ENCODE measurements at places on chromosomes 2 and 18. TPM values are rescaled to one million over a fixed set of nuclear protein-coding genes. Genes with fewer than 3 reads are reported as not detected.

DNA sequence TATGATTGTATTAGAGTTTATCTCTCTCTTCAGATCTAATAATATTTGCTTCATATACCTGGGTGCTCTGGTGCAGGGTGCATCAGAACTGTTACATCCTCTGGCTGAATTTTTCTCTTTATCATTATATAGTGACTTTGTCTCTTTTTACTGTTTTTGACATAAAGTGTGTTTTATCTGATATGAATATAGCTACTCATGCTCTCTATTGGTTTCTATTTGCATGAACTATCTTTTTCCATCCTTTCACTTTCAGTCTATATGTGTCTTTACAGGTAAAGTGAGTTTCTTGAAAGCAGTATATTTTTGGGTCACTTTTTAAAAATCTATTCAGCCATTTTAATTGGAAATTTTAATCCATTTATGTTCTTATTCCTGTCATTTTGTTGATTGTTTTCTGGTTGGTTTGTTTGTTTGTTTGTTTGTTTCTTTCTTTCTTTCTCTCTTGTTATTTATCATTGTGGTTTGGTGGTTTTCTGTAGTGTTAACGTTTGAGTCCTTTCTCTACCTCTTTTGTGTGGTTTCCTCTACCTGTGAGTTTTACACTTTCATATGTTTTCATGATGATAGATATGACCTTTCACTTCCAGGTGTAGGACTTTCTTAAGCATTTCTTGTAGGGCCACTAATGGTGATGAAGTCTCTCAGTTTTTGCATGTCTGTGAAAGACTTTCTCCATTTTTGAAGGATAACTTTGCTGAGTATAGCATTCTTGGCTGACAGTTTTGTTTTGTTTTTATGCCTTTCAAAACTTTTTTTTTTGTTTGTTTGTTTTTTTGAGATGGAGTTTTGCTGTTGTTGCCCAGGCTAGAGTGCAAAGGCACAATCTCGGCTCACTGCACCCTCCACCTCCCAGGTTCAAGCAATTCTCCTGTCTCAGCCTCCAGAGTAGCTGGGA, 54.9 kb downstream of the CCNT2 start:
- no peak for DNase-seq

DNA sequence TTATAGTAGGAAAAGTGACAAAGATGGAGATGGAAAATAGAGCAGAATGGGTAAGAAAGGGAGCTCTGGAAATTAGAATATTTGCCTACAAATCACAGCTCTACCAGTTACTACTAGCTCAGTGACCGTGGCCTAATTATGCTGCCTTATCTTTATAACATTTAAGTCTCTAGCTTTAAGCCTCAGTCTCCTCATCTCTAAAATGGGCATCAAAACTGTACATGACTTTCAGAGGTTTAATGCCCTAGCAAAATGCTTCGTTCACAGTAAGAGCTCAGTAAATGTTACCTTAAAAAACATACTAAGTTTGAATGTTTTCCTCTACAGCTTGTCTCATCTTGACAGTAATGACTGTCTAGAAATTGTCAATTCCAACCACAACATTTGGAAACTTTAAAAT, 8.3 kb upstream of the PTPRM start:
- DNase-seq = no peak

The SERPINB5 gene
- not detected for total RNA-seq

- DNase-seq = no peak
Observed at GRCh38 chr2:88053296-88053695, 2.3 kb downstream of the KRCC1 start.

DNA sequence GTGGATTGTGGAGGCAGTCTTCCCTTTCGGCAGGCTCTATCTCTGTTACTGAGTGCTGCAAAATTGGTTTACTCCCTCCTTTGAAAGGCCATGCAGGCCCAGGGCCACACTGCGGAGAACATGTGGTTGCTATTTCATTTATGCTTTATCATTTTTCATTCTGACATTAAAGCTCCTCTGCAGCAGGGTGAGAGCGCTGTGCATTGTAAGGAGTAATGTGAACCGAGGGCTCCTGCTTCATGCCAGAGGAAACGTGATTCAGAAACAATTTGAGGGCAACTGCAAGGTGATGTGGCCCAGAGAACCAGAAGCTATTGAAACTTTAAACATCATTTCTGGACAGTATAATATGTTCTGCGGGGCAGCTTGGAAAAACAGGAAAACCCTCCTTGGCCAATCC, 341.6 kb upstream of the NT5C1B start:
- DNase-seq = no peak

DNA sequence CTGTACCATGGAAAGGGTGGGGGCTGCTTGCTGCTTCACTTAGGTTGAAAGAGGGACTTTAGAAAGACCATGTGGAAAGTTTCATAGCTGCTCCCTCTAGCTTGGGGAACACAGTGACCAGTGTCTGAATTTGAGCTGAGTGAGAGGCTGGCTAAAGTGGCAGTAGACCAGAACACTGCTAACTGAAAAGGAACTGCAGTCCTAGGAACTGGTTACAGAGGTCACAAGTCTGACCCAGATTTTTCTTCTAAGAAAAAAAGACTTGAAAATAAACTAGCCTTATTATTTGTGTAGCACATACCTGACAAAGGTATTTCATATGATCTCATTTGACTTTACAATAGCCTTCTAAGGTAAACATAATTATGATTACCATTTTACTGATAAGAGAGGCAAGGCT, 153.6 kb downstream of the FSHR start:
- DNase-seq = no peak

The CYP1B1 gene
- 16.9 TPM for total RNA-seq

- no peak for DNase-seq
Observed at GRCh38 chr2:168357797-168358472, 98.1 kb upstream of the CERS6 start.

- DNase-seq = no peak
Observed at GRCh38 chr2:208937521-208937920, 486.3 kb upstream of the MAP2 start.

- DNase-seq = no peak
Observed at GRCh38 chr2:62704654-62705006, 883 bp upstream of the EHBP1 start.

- no peak for DNase-seq
Observed at GRCh38 chr2:234139755-234140154, 89.3 kb downstream of the SPP2 start.

Measured in left ventricle myocardium superior (tissue), 1 donor.